ENCODE measurements at places on chromosomes 13 and 19.

GRCh38 chr19:31595521-31595920 lies 246.3 kb upstream of the TSHZ3 start:
- no peak for DNase-seq

GRCh38 chr13:31134039-31134711 lies 27.5 kb downstream of the HSPH1 start:
- no peak for DNase-seq

DNA sequence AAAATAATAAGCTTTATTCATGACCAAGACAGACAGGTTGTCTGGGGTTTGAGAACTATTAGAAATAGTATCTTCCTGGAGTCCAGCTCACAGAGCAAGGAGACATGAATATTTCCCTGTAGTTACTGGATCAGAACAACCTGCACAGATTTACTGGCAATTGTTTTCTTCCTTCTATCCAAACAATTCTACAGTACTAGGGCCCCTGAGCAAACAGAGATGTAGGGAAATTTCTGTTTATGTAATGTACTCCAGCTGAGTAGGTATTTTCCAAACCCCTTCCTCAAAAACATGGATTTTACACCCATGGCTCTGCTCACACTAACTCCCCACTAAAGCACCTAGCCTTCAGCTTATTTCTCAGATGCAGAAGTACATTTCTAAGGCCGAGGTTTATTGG lies 557.6 kb downstream of the GPC6 start:
- no peak for DNase-seq

DNA sequence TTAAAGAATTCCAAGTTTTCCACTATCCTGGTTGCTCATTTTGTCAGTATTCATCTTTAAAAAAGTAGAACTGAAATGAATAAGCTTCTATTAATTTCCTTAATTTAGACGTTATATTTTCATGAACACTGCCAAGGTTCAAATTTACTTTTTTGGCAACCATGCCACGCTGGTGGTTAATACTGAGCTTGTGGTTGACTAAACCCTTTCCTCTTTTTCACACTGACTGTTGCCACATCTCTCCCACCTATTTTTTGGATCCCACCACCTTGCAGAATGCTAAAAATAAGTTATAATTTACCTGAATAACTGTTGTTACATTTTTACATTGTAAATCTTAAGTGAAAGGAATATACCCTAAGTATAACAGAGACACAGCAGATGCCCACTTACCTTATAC lies 45.0 kb downstream of the FLT3 start:
- DNase-seq: no peak

- DNase-seq: no peak
Observed at GRCh38 chr19:3609779-3610719, 3.4 kb upstream of the TBXA2R start.

- DNase-seq: no peak
Observed at GRCh38 chr13:44541601-44542000, 34.5 kb downstream of the TSC22D1 start.

DNA sequence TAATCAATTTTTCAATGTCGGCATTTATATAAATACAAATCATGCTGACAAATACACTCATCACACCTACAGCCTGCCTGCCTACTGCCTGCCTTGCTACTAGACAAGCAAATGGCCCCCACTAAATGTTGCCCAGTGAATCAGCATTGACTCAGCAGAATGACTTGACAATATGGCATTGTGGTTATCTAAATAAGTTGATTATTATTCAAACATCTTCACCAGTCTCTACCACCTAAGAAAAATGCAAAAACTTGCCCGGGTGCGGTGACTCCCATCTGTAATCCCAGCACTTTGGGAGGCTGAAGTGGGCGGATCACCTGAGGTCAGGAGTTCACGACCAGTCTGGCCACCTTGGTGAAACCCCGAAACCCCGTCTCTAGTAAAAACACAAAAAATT lies 296.1 kb downstream of the PCDH9 start:
- DNase-seq: no peak

GRCh38 chr19:6232601-6233055 lies 47.1 kb downstream of the MLLT1 start:
- DNase-seq: no peak

DNA sequence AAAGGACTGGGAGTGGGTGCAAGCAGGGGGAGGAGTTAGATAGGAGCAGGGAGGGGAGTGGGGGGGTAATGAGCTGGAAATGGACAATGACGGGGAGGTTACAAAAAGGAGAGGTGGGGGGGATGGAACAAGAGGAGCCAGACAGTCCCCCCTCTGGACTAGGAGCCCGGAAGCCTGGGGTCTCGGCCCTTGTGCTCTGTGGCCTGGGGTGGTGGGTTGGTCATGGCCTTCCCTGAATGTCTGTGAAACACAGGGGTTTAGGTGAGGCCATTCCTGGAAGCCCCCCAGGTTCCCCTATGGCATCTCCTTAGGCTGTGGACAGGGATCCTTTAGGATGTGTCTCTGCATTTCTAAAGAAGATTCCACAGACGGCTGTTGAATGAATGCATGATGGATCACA lies 12.1 kb downstream of the KCNC3 start:
- no peak for DNase-seq

DNA sequence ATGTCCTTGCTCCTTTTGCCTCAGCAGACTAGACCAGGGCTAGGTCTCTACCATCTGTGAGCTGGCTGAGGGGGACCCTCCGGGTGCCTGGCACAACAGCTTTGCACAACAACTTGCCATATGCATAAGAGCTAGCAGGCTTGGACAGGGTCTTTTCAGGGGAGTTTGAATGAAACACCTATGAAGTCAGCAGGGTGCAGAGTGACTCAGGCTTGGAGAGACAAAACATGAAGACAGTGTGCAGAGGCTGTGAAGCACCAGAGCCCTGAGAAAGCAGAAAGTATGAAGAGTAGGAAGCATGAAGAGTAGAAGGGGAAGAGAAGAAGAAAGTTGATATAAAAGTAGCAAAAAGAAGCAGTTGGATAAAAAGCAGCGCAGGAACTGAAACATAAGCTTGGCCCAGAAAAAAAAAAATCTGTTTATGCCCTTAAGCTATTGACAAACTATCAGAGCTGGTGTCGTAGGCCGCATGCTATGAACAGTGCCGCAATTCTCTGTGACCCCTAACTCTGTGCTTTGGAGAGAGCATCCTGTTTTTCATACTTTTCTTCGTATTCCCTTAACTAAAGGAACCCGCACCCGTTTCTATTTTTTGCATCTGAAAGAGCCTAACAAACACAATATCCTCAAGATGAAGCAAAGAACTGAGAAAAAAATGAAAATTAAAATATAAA lies 52.7 kb upstream of the FAM216B start:
- DNase-seq: no peak

DNA sequence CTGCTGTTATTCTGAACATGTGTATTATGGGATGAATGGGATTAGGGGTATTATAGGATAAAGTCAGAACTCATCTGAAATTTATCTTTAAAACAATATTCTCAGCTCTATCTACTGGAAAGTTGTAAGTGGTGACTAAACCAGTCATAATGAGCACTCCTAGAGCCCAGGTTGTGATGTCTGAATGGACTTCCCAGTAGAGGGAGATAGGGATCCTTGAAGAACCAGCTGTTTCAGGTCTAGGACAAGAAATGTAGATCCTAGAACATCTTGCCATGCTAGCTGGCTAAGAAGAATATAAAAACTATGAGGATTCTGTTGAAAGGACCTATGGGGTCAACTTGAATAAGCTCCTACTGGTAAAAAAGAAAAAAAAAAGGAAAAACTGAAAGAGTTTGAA lies 310.8 kb downstream of the SLC7A1 start:
- DNase-seq: no peak

DNA sequence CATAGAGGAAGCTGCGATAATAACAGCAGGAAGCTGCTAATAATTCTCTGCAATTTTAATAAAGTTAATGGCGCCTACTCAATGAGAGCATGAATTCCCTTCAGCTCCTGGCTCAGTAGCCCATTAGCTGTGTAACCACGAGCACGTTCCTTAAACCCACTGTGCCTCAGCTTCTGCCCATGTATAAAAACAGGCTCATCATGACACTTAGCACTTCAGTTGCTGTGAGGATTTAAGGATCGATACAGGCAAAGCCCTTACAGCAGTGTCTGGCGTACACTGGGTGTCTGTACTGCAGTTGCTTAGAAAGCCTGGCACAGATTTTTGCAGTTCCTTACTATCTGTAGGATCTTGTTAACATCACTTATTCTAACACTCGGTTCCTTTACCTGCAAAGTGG lies 673.4 kb upstream of the ARGLU1 start:
- no peak for DNase-seq
